ELR (cell line): ENCODE measurements at places on chromosomes 1 and 21.

- DNase-seq = peak; percentile 27
Measured at GRCh38 chr1:51664421-51665240, 47.7 kb downstream of the OSBPL9 start.

- no peak for DNase-seq
Measured at GRCh38 chr21:33051925-33052324, 18.0 kb upstream of the OLIG1 start.

- no peak for DNase-seq
Measured at GRCh38 chr1:160789051-160789701, 6.8 kb upstream of the LY9 start.

DNA sequence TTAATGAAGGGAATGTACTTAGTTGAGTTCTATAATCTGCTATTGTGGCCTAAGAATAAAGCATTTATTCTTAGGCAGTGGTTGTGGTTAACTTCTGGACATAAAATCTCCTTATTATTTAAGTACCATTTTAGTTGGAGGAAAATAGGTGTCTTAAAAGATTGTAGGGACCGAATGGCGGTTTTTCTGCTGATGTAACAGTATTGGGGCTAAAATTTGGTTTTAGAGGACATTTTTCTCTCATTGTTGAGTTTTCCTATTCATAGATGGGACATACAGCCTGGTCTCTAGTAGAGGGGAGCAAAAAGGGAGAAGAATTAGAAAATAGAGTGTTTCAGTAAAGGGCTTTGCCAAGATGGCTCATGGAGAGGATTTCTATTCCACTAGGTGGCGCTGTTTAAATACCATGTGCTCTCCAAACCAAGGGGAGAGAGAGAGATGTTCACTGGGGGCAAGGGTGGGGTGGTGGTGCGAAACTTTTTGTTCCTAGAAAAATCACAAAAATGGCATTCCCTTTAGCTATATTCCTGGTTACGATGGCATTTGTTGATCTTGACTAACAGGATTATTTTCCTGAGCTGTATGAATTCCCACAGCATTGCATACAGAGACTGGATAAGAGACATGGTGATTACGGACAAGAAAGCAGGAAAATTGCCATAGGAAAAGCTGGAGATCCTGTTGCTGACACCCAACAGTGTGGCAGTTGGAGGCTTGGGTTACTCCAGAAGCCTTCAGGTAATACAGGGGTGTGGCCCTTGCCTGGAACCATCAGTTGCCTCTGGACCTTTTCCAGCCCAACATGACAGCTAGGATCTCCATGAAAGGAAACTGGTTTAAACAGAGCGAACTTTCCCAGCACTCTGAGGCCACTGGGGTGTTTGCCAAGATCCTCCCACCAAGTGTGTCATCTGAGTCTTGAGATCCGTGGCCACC, 18.2 kb upstream of the FCGR2A start:
- peak; percentile 81 for DNase-seq

DNA sequence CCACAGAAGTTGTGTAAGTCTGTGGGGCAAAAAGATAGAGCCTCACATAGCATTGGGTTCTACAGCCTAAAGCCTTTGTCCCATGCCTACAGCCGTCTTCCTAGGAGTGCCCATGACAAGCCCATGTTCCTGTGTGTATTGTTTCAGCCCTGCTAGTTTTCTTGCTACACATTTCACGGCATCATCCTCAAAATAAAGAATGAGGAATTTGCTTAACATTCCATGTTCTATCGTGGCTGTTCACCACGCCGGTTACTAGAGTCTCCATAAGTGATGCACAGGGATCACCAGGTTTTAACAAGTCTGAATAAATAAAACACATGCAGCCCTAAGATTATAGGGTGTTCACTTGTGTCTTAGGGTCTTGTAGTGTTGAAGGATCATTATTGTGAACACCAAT, 87.4 kb upstream of the NGF start:
- no peak for DNase-seq

DNA sequence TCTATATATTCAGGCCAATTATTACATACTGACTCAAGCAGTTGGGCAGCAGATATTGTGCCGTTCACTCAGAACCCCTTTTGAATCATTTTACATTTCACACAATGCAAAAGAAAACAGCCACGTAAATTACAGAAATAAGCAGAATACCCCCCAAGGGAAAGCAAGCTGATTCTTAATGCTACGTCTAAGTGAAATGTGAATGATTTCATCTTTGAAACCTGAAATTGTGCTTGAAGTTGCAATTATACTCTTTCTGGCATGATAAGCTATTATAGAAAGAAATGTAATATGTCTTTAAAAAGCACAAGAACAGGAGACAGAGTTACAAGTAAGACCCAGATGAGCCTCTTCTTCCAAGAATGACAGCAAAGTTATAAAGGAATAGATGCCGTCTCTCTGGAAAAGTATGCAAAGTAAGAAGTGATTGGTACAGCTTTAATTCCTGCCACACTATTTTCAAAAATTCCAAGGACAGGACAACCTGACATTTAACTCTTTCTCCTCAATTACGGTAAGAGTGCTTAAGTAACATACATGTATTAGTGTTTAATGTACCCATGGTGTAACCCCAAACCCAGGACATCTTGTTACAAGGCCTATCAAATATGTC, 891.5 kb upstream of the ADGRL2 start:
- DNase-seq = no peak

- DNase-seq = no peak
Measured at GRCh38 chr1:172453153-172453545, 9.3 kb upstream of the PIGC start.

GRCh38 chr1:84307398-84307797, 5.9 kb downstream of the SAMD13 start:
- DNase-seq = no peak

DNA sequence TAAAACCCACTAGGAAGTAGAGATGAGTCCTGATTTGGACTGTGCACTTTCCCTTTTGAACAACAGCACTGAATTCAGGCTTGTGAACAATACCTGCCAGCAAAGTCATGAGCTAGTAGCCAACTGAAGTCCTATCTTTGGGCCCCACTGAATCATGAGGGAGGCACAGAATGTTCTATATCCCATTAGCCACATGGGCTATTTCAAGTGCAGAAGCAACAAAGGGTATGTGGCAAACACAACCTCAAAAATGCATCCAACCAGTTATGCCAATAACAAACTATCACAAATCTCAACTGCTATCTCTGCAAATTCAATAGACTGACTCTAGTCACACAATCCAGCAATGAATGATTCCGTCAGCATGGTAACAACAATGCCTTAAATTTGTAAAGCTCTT, 276.0 kb downstream of the MRPL39 start:
- no peak for DNase-seq

- no peak for DNase-seq
Measured at GRCh38 chr1:155279268-155279667, 2.0 kb downstream of the HCN3 start.

DNA sequence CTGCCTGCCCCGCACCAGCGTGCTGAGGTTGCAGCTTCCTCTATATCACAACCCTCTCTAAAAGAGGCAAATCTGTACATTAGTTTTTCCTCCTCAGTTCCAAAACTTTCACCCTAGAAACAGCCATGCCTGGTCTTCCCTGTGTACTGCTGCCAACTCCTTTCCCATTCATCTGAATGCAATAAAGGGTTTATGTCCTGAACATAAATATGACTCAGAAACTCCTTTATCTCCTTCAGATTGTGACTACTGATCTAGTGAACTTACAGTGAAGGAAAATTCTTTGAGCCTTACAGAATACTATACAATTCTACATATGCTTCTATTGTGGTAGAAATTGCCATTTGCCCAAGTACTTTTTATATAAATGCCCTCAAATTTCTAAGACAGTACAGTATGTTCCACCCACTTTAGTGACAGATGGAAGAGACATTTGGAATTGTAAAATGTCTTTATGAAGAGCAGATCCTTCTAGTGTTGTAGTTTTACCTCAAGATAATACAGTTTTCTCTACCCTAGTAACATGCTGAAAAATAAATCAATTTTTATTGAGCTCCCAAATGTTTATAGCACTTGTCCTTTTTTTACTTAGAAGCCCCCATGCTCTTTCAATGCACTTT, 345.1 kb upstream of the SNX7 start:
- DNase-seq = peak; percentile 73

DNA sequence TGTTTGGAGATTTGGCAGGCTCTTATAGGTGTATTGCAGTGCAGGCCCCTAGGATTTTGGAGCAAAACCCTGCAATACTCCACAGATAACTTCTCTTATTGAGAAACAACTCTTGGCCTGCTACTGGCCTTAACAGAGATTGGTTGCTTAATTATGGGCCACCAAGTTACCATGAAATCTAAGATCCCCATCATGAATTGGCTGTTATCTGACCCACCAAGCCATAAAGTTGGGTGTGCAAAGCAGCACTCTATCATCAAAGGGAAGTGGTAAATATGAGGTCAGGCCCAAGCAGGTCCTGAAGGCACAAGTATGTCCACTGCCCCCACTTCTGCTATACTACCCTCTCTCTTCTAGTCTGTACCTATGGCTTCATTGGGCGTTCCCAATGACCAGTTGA, 130.0 kb upstream of the TNFSF4 start:
- DNase-seq = no peak

DNA sequence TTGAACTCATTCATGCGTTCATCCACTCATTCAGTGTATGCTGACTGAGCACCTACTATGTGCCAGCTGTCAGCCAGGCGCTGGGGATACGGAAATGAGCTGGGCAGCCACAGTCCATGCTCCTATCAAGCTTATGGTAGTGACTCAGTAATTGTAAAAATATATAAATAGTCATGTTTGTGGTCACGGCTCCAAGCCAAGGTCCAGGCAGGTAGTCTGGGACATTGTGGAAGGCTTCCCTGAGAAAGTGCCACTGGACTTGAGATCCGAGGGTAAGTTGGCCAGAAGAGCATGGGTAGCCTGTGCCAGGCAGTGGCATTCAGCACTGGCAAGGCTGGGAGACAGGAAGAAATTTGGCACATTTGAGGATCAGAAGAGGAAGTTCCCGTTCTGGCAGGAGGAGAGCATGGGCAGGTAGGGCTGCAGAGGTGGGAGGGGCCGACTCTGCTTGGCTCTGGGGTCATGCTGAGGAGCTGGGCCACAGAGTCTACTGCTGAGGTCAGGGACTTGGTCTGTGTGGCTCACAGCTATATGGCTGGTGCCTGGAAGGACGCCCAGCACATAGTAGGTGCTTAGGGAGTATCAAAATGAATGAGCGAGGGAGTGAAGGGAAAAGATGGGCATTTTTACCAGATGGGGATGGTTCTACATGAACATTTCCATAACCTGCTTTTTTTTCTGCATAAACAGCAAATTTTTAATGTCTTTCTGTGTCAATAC, 6.9 kb downstream of the PTPRF start:
- DNase-seq = peak; percentile 29

DNA sequence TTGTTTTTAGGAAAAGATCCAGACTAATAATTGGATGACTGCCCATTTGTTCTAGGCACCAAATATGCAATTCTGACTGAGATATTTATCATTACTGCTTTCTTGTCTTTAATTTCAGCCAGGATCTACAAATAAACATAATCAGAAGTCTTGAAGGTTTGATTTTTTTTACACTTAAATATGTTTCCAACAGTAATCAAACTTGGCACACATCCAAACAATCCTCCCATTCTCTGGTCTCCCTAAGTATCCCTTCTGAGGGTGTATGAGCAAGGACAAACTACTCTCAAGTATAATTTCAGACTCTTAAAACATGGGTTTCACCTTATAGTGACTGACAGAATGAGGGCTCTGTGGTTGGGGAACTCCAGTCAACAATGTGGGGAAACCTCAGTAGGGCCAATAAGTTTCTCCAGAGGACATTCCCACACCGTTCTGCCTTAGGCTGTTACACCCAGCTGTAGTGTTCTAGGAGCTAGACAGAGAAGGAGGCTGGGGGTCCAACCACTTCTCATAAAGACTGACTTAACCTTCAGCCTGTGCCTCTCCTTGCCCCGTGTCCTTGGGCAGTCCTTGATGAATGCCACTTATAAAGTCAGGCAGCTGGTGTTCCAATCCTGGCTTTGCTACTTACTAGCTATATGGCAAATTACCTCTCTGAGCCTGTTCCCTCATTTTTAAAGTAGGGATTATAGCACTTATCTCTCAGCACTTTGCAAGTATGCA, 1.5 kb upstream of the PALMD start:
- no peak for DNase-seq

DNA sequence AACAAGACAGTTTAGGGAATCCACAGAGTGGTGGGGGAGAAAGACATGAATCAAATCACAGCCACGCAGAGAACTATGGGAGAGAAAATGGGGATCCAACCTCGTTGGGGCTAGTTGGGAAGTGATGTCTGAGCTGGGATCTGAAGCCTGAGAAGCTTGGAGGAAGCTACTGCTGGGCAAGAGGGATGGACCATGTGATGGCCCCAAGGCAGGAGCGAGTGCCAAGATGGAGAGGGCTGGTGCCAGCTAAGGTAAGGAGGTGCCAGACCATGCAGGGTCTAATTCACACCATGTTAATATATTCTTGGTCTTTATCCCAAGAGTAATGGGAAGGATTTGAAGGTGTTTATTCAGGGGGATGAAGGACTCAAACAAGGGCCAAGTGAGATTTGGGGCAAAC, 18.2 kb upstream of the TCEA3 start:
- no peak for DNase-seq

- DNase-seq = no peak
Measured at GRCh38 chr1:28781305-28781704, 30.7 kb upstream of the OPRD1 start.

- DNase-seq = no peak
Measured at GRCh38 chr1:43005460-43006361, 47.0 kb upstream of the SLC2A1 start.

GRCh38 chr1:89758156-89758555, 62.7 kb upstream of the LRRC8D start:
- no peak for DNase-seq

DNA sequence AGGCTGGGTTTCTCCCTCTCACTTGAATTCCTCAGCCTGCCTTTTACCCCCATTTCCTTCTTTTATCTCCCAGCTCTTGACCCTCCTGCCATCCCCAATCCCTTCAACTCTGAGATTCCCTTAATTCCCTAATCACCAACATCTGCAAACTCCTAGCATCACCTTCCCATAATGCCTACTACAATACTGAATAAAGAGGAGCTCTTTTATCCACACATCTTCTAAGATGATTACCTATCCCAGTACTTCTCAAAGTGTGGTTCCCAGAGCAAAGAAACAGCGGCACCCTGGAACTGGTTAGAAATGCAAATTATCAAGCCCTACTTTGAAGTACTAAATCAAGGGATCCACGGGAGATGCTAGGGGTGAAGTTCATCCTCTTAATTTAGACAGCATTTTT, 21.2 kb upstream of the UBE2U start:
- no peak for DNase-seq

DNA sequence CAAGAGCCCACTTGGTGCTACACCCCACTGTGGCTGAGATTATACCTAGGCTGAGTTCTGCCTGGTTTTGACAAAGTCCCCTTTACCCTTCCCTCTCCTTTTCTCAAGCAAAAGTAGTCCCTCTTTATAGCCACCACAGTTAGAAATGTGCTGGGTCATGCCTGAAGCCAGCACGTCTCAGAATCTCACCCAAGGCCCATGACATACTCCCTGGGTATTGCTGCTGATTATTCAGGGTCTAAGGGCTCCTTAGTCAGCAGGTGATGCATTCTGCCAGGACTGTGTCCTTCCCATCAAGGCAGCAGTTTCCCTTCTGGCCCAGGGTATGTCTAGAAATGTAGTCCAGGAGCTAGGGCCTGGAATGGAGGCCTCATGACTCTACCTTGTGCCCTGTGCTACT, 67.3 kb upstream of the COX20 start:
- DNase-seq = peak; percentile 22

GRCh38 chr1:4678066-4678717, 23.8 kb downstream of the AJAP1 start:
- no peak for DNase-seq
